ENCODE measurements at places on chromosomes 13 and 19. TPM values are rescaled to one million over a fixed set of nuclear protein-coding genes. Genes with fewer than 3 reads are reported as not detected.

Gene TMEM59L
- total RNA-seq, result not detected

Gene RFPL4AL1
- total RNA-seq, result not detected

Gene CYP4F8
- total RNA-seq, result not detected

Gene PCP2
- total RNA-seq, result not detected

Gene MYH14
- not detected for total RNA-seq

Gene RNF225
- total RNA-seq, result not detected

Gene CEACAM4
- not detected for total RNA-seq

Gene SULT2A1
- total RNA-seq, result not detected
